Transverse colon (tissue), 4 donors: ENCODE measurements at places on chromosomes 5 and 9. TPM values are rescaled to one million over a fixed set of nuclear protein-coding genes. Genes with fewer than 3 reads are reported as not detected.

The SPINK6 gene
- not detected for total RNA-seq

The SELENOP gene
- total RNA-seq: 1,504 TPM

The RNF180 gene
- total RNA-seq: 3.5 TPM

The FOXD4L5 gene
- not detected for total RNA-seq

- DNase-seq: no peak
Observed at GRCh38 chr5:53031695-53032096, 42.5 kb downstream of the ITGA2 start.

- no peak for DNase-seq
Observed at GRCh38 chr5:144882739-144883283, 712.1 kb downstream of the KCTD16 start.

DNA sequence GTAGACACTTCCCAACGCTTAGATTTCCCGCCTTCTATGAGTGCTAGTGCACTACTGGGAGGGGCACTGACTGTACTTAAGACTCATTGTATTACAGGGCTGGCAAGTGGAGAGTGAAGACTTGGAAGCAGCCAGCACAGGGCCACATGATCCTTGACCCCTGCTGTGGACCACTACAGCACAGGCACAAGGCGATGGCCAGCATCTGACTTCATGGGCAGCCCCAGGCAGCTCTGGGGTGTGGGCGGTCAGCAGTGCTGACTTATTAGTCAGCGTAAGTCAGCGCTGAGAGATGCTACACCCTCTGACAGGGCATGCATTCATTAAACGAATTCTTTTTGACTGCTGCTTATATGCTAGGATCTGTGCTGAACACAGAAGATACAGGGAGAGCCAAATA, 9.3 kb downstream of the SLC46A2 start:
- no peak for DNase-seq

DNA sequence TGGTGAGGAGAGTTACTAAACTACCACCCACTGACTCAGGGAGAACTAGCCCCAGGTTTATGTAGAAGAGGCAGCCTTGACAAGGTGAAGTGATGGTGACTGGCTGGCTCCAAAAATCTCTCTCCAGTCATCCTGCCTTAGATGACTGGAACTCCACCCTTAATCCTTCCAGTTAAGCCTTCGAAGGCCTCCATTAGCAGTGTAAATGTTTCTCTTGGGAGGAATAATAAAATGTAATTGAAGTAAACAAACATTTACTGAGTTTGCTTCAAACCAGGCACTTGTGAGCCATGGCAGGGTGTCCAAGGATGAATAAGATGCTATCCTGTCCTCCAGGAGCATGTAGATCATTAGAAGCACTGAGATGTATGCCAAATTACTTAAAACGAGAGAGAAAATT, 35.5 kb downstream of the ASTN2 start:
- no peak for DNase-seq

DNA sequence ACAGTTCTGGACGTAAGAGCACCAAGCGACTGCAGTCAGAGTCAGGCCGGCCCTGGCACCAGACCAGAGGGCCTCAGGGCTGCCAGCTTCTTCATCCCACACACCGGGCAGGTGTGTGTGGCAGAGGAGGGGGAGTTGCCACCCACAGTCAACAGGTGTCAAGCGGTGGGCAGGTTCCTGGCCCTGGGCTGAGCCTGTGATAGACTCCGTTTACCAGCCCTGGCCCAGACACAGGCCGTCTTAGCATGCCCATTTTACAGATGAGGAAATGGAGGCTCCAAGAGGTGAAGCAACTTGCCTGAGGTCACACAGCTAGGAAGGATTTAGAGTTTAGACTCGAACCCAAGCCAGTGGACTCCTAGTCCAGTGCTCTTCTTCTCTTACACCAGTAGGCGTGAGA, 71.8 kb downstream of the HMCN2 start:
- DNase-seq: no peak

- peak; percentile 40 for DNase-seq
Observed at GRCh38 chr5:137800700-137801411, 46.7 kb upstream of the HNRNPA0 start.
